HepG2 (cell line): ENCODE measurements at places on chromosomes 6 and 20. TPM values are rescaled to one million over a fixed set of nuclear protein-coding genes. Genes with fewer than 3 reads are reported as not detected.

GRCh38 chr6:109239651-109240321 lies 142.5 kb downstream of the CD164 start:
- DNase-seq, result peak; percentile 64

- peak; percentile 53 for DNase-seq
These were observed 106.8 kb downstream of the PDE10A start for GRCh38 chr6:165556116-165556843.

DNA sequence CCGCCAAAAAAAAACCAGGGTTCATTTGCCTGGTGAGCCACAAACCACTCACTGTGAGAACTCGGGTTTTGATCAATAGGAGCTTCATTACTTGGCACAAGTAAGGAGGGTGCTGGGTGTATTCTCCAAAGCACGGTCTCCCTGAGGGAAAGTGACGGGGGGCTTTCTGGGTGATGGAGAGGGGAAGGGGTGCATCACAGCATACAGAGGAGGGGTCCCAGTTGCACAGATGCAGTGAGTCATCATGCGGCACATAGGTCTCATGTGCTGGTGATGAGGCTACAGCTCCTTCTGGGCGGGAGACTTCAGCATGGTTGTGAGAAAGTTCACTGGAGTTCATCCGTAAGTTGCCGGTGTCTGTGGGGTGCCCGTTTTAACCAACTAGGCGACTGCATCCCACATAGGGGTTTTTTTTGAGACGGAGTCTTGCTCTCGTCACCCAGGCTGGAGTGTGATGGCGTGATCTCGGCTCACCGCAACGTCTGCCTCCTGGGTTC lies 36.2 kb downstream of the SUN5 start:
- DNase-seq, result no peak

Gene HLA-DOB
- 0.09 TPM in 1 of 2 replicates, not detected in the other for polyA plus RNA-seq

DNA sequence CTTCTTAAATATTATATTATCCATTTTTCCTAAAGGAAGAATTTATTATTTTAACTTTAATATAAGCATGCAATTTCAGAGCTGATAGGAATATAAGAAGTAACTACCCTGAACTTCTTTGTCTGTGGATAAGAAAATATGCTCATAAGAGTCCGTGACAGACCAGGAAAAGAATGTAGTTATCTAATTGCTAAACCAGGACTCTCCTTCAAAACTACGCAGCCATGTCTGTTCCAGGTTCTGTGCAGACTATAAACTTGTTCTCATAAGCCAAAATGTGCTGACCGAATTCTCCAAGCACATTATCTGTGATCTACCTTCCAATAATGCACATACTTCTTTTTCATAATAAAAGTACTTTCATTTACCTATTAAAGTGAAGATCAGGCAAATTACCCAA lies 116.5 kb downstream of the TRDN start:
- no peak for DNase-seq

- peak; percentile 84 for DNase-seq
These were observed 118.3 kb downstream of the SLX4IP start for GRCh38 chr20:10553326-10553984.

Gene CSNK2B
- 111 and 116 TPM in 2 replicates for polyA plus RNA-seq

GRCh38 chr6:42249279-42249678 lies 31.6 kb upstream of the MRPS10 start:
- DNase-seq, result no peak

Gene CST7
- polyA plus RNA-seq, result not detected in 2 replicates

Gene OPRM1
- polyA plus RNA-seq, result not detected in 2 replicates

Gene NFATC2
- 1.9 TPM in 2 replicates for polyA plus RNA-seq

DNA sequence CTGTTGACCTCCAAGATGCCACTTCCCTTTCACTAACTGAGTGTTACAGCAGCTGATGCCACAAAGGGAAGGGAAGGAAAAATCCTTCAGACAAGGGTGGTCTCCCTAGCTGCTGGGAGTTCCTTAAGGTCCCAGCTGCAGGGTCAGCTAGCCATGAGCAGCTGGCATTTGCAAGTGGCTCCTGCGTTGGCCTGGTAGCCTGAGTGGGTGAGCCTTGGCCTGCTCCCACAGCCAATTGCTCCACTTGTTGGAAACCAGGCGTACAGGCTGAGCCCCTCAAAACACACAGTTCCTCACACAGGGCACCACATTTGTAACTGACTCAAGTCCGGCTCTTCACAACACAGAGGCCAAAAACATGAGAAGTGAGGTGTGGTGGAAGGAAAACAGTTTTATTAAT lies 16.7 kb downstream of the TTK start:
- DNase-seq, result no peak

GRCh38 chr6:18514180-18514579 lies 127.0 kb downstream of the RNF144B start:
- no peak for DNase-seq

Gene HLA-DRA
- not detected in 2 replicates for polyA plus RNA-seq

Gene OSTM1
- 8.7 and 9.9 TPM in 2 replicates for polyA plus RNA-seq

- peak; percentile 95 for DNase-seq
These were observed at the start of gene ZNF343 for GRCh38 chr20:2508631-2509467. TSS of gene ZNF343 (minus strand) at chr20:2508915. CDS start at chr20:2493895, 15,020 bp downstream.

Gene VGLL2
- polyA plus RNA-seq, result not detected in 2 replicates

GRCh38 chr6:29633534-29633905 lies 537 bp upstream of the GABBR1 start:
- no peak for DNase-seq

GRCh38 chr6:89792881-89793280 lies 26.7 kb downstream of the MDN1 start:
- peak; percentile 52 for DNase-seq

Gene ZFP57
- polyA plus RNA-seq, result not detected in 2 replicates

Gene KDM1B
- 9.2 and 9.8 TPM in 2 replicates for polyA plus RNA-seq

DNA sequence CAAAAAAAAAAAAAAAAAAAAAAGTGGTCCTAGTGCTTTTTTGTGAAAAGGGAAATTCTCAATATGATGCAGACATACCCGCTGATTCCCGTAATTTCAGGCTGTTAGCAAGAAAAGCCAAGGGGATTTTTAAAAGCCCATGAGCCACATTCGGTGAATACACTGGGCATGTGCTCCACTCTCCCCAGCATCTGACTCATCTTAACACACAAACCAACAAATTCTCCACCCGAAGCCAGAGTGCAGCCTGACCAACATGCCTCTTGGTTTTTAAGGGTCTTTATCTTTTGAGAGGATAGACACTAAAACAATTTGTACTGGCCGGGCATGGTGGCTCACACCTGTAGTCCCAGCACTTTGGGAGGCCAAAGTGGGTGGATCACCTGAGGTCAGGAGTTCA lies 45.5 kb upstream of the CD83 start:
- DNase-seq, result no peak

DNA sequence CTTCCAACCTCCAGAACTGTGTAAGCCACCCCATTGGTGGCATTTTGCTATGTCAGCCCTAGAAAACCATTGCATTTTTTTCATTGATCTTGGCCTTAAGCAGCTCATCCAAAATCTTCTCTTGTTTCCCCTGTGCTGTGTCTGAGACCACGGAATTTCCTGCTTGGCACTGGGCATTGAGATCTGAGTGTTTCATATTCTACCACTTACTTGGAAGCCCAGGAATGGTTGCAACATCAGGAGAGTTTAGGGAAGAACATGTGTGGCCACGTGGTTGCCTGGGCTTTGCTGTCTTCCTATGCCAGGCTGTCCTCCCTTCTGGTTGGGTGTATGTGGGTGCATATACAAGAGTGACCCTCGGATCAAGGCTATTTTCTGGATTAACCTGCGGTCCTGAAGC lies 139.3 kb upstream of the PMEPA1 start:
- no peak for DNase-seq

Gene NOP56
- polyA plus RNA-seq, result 369 and 374 TPM in 2 replicates

Gene CALHM4
- not detected in 2 replicates for polyA plus RNA-seq

- no peak for DNase-seq
These were observed 239.8 kb upstream of the PREP start for GRCh38 chr6:105642708-105643107.

GRCh38 chr20:51661609-51662178 lies 106.5 kb downstream of the ATP9A start:
- peak; percentile 95 for DNase-seq

DNA sequence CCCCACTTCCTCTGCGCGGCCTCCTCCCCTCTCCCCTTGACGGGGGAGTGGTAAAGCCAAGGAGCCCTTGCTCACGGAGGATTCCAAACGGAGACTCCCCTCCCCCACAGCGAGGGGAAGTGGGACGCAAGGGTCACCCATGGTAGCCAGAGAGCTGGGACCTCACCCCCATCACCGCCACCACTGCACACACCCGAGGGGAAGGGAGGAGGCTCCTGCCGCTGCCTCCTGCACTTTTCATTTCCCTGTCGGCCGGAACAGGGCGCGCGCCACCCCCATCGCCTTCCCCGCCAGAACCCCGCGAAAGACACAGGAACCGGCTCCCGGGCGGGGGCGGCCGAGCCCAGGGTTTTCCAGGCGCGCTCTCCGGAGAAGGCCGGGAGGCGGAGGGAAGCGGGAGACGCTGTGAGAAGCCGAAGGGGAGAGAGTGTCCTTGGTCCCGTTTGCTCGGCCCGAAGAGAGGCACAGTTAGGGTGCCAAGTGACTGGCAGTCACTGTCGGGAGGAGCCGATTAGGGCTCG lies 789 bp downstream of the CCND3 start:
- DNase-seq, result no peak

DNA sequence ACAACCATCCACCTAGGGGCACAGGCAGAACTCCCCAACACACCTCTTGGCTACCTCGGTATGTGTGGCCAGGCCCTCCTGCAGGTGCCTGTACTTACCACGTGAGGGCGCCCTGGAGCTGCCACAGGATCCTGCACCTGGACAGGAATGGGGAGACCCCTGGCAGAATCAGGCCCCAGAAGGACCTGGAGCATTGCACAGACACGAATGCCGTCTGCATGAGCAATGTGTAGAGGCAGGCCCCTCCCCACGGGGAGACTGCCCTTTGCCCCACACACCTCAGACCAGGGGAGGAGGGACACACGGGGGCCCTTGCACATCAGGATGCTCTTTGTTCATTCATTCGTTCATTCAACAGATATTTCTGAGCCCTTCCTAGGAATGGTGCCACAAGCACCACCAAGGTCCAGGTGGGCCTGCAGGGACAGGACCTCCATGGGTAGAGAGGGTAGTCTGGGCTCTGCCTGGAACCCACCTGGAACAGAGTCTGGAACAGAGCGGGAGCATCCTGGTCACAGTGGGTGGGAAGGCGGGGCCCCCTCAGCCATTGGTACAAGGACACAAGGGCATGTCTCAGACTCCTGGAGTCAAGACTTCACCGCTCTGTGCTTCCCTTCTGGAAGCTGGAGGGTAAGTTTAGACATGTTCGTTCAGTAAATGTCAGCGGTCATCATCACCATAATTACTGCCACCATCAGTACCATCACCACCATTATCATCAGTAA lies 32.3 kb downstream of the YTHDF1 start:
- peak; percentile 55 for DNase-seq

DNA sequence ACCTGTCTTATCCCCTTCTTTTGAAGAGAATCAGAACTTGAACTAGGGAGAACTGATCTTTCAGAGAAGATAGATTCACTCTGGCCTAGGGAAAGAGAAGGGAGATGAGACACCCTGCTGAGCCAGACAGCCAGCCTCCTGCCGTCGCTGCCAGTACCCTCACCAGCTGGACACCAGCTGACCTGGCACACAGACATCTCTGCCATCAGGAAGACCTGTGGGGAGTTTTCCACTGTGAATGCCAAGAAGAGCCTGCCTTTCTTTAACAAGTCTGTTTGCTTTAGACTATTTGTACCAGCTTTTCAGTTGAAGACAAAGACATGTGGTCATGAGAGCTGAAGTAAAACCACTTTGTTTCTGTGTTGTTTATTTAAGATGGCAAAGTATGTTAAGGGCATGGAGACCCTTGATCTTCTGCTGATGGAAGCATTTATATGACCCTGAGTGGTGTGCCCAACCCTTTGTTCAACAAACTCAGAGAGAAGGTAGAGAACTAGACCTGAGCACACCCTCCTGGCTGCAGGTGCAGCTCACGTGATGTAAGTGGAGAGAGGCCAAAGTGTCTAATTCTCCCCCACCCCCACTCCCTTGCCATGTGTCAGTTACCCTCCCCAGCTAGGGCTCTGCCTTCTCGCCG lies 82.3 kb upstream of the SLC24A3 start:
- no peak for DNase-seq

DNA sequence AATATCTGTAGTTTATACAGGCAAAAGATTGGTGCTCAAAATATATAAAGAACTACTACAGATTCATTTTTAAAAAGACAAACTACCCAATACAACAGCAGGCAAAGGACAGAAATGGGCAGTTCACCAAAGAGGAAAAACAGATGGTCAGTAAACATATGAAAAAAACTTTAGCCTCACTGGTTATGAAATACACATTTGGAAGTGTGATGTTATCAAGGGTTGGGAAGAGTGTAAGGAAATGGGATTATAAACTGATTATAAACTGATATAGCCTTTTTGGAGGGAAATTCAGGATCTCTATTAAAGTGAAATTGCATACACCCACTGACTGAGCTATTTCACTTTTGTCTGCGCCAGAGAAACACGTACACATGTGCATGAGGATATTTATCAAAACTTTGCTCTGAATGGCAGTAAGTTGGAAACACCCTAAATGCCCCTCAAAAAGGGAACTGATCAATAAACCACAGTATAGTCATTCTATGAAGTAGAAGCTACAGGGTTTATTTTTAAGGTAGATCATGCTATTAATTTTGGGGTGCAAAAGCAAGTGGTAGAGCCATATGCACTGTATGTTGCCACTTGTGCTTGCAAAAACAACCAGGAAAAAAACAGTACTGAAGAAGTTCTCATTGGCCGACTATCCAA lies 32.2 kb upstream of the ARFGEF2 start:
- DNase-seq, result no peak

Gene KCNK15
- 0.03 TPM in 1 of 2 replicates, not detected in the other for polyA plus RNA-seq

GRCh38 chr6:53309901-53310300 lies 38.8 kb downstream of the ELOVL5 start:
- no peak for DNase-seq

- no peak for DNase-seq
These were observed 308.9 kb downstream of the ZNF217 start for GRCh38 chr20:53284696-53285095.

- DNase-seq, result no peak
These were observed 58.0 kb downstream of the PREP start for GRCh38 chr6:105344881-105345370.

DNA sequence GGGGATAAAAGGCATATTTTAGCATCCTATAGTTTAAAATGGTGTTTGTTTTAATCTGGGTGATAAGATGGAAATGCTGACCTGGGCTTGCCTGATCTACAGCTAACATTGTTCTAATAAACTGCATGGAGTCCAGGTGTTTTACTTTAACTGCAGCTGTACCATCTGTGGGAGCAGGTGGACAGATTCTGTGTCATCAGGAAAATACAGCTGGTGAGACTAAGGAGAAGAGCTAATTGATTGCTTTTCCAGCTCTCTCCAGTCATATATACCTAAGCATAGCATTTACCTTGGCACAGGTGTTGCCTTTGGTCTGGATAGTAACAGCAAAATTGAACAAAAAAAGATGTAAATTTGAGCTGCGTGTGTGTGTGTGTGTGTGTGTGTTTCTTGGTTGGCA lies 31.6 kb downstream of the CBFA2T2 start:
- DNase-seq, result no peak

DNA sequence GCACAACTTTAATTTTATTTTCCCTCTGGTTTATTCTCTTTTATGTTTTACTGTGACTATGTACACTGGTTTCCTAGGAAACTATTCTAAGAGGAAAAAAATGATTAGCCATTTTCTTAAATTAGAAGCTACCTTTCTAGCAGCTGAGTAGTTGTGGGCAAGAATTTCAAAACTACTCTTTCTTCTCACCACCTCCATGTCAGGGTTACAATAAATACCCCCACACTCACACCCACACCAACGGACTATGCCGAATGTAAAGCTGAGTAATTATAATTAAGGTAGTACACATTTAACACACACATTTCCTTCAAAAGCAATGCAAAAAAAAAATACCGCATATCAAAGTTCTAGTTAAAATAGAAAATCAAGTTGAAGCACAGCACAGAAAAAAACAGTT lies 78.9 kb downstream of the ARHGAP18 start:
- DNase-seq, result no peak
